ENCODE measurements at places on chromosomes 5 and 9.

DNA sequence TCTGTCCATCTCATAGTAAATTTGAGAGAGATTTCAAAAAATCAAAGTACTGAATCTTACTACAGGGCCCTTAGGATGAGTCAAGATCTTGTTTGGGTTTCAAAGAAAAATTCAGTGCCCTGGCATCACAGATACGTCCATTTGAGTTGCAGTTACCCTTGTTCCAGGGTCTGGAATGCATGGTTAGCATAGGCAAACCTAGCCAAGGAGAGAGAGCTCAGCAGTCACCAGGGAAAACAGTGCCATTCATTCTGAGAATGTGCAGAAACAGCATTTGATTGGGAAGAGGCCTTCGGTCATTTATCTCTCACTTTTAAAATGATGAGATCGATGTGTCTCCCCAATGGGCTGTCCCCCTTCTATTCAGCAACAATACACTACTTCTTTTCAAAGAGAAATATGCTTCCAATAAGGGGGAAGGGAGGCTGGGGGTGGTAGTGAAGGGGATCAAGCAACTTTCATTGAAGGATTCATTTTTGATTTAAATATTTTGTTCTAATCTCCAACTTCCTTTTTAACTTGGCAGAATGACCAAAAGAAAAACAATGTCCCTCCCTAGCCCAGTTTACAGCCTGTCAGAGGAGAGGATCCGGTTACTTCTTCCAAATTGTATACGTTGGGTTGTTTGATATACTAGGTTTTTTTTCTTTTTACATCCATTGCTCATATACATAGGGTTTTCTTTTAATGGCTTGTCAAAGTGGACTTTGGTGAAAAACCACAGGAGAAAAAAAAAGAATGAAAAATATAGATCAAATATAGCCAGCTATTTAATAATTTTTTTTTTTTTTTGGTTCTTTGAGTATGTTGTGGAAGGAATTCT, 491.1 kb downstream of the CCDC171 start:
- no peak for DNase-seq

GRCh38 chr9:27564670-27565069, 8.6 kb downstream of the C9orf72 start:
- no peak for DNase-seq

- no peak for DNase-seq
Measured at GRCh38 chr5:41346609-41347008, 133.3 kb upstream of the C6 start.

- DNase-seq: no peak
Measured at GRCh38 chr5:59093329-59093728, 510.5 kb downstream of the RAB3C start.

- DNase-seq: no peak
Measured at GRCh38 chr5:88778736-88779135, 104.2 kb downstream of the MEF2C start.

DNA sequence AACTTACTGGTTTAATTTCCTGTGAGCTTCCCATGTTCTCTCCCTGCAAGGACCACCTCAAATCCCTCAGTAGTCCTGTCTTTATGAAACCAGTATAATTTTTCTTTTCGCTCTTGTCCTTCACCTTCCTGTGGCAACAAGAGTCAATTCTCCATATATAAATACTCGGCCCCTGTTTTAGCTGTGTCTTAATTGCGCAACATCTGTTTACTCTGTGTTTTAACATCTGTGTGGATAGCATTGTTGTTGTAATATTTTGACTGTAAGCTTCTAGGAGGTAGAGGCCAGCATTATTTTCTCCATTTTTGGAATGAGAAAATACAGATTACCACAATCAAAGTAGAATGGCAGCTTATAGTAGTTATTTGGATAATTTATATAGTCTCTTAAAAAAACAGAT, 30.2 kb upstream of the CDKN2B start:
- no peak for DNase-seq

DNA sequence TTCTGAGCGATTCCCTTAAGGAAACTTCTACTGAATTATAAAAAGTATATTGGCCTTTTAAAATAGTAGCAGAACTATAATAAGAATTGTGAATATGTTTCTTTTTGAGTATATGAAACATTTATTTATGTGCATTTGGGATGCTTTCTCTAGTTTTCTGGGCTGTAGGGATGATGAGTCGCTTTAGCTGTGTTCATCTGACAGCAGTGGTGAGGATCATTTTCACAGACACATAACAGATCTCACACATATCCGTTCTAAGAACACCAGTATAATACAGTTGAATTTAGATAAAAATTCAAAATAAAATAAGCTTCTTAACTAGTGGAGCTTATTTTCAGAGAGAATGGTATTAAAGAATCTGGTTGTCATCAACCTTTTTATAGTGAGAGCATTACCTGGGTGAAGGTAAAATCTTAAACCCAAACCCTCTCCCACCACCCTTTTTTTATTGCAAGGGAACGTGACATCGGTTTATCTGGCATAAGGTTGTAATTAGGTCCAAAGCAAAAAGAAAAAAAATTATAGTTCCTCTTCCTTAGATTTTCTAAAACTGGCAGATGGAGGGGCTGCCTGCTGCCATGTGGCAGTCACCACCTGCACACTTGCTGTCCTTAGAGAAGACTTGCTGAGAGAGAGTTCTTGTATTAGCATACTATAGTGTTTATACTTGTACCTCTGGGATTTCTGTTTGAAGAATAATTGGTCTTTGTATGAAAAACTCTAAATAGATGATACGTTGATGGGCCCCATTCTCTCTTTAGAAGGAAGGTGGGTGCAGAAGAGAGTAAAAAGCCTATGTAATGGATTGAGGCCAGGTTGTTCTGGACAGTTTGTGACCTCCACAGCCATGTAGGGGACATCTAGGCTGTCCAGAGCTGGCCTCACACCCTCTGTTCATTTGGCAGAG, 86.8 kb downstream of the CAMK4 start:
- no peak for DNase-seq

GRCh38 chr9:137306066-137306849, 4.2 kb upstream of the NRARP start:
- DNase-seq: no peak

DNA sequence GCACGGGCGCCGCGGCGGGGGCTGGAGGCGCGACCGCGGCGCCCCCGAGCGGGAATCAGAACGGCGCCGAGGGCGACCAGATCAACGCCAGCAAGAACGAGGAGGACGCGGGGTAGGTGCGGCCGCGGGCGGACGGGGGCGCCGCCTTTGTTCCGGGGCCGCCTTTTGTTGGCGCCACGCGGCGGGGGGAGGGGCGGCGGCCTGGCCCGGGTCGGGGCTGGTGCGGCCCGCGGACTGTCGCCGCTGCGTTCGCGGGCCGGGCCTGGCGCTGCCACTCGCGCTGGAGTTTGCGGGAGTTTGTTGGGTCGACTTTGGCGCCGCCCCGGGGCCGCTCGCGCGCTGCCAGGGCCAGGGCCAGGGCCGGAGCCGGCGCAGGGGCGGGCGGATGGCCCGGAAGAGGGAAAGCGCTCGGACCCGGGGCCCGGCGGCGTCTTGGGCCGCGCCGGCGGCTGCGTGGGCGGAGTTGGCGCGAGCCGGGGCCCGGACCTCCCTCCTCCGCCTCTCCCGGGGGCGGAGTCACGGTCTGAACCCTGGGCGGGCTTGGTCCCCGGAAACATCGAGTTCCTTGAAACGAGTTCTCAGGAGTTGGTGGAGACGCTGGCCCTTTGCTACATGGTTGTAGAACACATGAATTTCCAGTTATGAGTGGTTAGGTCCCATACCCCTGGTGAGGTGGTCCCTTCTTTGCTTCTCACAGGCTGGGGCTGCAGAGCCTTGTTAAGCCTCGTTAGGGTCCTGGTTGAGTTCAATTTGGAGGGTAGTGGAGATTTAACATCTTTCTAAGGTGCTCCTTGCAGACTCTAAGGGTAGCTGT, 809 bp downstream of the HNRNPAB start:
- DNase-seq: peak; percentile 83

DNA sequence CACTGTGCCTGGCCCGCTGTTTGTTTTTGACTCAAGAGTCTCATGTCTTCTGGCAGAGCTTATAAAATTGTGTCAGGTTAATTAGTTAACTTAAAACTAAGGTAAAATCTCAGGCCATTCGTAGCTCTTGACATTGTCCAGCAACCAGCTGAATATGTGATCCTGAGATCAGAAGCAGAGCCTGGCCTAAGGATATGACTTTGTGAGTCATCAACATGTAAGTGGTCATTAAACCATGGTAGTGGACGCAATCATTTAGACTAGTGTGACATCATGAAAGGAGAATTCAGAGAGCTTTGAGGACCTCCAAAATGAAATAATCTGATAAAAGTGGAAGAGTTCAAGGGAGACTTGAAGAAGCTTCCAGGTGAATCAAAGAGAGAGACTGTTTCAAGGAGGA, 23.3 kb downstream of the SPZ1 start:
- DNase-seq: no peak
